NCI-H69 (cell line): ENCODE measurements at places on chromosomes 6 and 20.

- peak; percentile 22 for DNase-seq
Observed at GRCh38 chr6:50062051-50062450, 12.3 kb upstream of the DEFB112 start.

GRCh38 chr6:35038076-35038475, 103.1 kb downstream of the TCP11 start:
- no peak for DNase-seq

DNA sequence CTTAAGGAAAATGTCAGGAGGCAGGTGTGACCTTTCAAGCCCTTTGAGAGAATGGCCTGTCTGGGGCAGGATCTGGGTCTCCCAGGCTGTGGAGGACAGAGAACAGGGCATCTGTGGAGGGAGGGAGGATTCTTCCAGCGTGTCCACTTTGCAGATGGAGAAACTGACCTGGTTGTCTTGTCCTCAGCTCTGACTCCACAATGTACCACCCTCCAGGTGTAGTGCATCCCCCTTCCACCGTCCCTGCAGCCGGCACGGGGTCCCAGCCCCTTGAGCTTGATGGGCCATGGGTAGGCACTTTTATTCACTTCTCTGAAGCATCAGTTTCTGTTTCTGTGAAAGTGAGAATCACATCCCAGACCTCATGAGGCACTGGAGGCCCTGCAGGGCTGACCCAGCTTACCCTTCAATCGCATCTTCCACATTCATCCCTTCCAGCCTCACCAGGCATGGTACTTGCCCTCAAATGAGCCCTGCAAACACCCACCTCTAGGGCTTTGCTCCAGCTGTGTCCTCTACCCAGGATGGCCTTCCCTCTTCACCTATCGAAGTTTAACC, 4.6 kb upstream of the TGM2 start:
- DNase-seq = no peak

GRCh38 chr6:96624957-96625356, 62.0 kb downstream of the FHL5 start:
- no peak for DNase-seq

DNA sequence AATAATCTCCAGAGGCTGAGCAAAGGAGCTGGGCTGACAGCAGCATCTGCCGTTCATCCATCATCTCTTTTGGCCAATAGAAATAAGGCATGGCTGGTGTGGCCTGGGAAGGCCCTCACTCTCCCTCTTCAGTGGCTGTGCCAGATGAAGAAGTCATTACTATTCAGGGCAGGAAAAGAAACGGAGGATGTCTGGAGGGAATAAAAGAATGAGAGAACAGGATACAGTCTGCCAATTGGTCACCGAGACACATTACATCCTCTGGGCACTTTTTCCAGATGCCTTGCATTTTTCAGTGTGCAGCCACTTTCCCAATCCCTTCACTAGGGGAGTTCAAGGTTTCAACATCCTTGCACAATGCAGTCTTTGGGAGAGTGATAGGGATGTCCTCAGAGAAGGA, 32.2 kb upstream of the VGLL2 start:
- DNase-seq = no peak

DNA sequence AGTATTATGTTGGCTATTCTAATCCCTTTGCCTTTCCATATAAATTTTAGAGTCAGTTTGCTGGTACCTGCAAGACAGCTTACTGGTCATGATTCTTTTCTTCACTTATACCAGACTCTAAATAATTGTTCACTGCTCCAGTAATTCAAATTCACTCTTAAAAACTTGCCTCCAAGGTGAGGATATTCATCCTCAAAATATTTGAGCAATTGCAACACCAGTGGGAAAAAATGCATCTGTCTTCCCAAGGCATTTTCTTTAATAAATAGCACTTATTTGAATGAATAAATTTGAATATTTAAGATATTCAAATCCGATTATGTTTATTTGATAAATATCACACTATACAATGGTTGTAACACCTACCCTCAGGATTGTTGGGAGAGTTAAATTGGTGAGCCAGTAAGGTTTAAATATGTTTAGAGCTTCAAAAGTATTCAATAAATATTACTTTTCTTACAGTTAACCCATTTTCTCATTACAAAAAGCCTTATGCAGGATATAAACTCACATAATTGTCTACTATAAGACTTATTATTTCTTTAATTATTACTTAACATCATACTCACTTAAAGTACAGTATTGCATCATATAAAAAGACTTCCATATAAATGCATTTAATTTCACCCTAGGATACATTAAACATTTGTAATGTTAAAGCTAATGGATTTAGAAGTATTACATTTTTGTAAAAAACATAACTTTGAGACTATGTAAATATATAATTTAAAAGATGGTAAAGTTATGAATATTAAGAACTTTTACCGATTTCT, 285.6 kb downstream of the SAMD5 start:
- DNase-seq = no peak

DNA sequence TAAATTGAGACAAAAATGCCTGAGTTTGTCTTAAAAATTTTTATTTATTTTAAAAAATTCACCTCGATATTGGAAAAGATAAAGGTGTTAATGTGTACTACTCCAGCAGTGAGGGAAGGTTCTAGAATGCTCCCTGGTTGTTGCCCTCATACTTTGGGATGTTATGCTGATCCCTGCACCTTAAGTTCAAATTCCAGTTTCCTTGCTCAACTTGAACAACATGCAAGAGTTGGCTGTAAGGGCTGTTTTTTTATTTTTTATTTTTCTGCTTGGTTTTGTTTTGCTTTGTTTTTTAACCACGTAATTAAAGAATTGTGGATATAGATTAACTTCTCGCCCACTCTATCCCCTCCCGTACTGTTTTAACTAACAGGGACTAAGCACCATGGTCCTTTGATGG, 158.7 kb upstream of the CITED2 start:
- DNase-seq = no peak

- no peak for DNase-seq
Observed at GRCh38 chr20:3233131-3233990, 5.6 kb downstream of the SLC4A11 start.

DNA sequence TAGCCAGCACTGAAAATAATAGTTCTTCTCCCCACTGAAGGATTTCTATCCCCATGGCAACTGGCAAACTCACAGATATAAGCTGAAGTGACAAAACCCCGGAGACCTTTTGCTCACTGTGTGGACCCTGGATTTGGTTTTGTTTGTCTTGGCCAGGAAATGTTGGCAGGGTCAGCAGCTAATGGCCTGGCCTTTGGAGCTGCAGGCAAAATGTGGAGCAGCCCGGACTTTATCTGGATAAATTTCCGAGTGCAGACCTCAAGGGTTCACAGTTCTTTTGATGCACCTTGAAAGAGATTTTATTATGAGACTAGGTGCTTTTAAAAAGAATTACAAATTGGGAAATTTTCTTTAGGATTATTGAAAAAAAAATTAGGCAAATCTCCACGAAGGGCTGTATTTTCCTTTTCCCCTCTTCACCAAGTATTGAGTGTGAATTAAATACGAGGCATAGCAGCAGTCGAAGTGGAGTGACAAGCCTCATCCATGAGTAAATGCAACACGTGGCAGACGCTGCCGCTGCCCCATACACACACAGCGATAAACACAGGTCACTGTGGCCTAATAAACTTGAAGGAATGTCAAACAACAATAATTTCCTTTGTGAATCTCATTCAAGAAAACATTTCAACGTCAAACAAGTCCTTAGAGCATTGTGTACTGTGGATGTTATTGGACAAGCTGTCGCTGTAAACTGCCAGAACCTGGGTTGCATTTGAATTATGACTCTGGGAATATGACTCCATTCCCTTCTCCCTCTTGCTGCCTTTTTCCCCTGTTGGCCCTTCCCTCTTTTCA, 35.1 kb upstream of the CCN6 start:
- DNase-seq = peak; percentile 22

- DNase-seq = no peak
Observed at GRCh38 chr20:4233520-4233919, 218.2 kb upstream of the RNF24 start.
